Activated T-cell treated with anti-CD3 and anti-CD28 coated beads for 4 hours (primary cell): ENCODE measurements at places on chromosomes 7 and 10.

GRCh38 chr10:73379064-73379748, 20.5 kb upstream of the CFAP70 start:
- no peak for DNase-seq

GRCh38 chr10:92502296-92502808, 71.5 kb downstream of the IDE start:
- DNase-seq = no peak

DNA sequence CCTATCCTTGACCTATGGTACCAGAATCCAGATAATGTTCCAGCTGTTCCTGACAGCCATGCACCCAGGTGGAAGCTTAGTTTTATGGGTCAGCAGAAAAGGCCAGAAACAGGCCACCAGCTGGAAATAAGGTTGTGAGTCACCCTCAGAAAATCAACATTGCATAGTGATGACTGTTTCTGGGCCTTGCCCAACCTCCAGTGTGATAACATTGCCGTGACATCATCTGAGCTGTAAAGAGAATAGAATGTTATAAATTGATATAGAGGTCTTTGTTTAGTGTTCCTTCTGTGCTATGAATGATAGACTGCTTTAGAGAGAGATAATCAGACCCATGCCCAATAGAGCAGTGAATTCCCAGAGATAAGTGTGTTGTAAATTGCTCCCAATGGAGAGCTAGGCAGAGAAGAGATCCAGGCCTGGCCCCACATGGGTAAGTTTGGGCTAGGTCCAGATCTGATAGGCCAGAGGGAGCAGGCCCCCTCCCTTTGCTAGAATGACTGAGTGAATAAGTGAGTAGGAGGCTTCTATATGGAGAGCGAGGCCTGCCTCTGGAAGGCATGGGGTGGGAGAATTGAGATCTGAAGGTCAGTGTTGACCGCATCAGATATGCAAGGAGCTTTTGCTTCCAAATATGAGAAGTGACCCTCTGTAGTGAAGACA, 14.2 kb upstream of the HPS1 start:
- DNase-seq = no peak

DNA sequence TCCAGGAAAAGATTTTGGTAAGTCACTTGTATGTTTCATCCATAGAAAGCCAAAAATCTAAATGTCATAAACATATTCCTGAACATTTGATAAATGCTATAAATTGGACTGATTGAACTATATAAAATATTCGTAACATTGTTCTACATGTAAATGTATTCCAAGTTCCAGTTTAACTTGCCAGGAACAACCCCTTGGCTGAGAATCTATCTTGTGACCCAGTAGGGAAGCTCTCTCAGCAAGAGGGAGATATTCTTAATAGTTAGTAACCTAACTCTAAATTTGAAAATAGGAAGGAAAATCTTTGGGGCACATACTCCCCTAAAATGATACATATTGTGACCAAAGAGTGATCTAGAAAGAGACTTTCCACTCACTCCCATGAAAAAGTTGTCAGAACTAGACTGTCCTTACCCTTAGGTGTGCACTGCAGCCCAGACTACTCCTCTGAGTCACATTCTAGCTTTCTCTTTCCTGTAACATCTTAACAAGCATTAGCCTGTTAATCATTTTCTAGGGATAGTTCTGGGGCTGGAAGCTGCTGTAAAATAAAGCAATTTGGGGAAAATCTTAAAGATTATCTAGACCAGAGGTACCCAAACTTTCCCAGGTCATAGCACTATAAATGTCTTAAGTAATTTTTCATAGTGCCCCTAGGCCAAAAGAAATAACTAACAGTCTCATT, 73.7 kb upstream of the SKAP2 start:
- DNase-seq = no peak

DNA sequence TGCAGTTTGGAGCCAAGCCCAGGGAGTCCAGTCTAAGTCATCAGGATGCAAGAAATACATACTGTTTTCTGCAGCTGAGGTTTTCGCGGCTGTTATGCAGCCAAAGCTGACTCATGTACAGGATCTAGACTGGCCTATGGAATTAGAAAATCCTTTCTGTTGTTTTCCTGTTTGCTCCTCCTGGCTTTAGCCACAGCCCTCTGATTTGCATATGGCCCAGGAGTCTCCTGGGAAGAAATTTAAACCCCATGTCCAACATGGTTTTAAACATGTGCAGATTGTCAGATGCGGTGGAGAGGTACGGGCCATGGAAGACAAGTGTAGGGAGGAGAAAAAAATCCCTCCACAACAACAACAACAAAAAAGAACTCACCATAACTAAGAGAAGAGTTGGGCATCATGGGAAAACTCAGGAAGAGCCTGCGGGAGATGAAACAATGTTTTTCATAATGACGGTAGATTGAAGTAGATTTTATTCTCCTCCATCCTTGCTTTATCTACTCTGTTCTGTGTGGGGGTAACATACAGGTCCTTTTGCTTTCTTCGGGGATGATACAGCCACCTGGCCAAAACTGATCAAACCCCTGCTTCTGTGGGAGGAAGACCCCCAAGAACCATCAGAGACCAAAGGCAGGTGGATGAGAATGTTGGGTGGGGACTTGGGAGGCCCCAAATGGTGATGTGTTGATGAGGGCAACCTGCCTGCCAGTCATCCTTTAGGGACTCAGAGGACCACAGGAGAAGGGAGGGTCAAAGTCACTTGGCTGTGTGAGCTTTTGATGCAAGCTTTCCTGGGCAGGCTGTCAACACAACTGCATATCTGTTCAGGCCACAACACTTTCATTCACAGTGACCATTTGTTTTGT, 29.8 kb upstream of the GNA12 start:
- DNase-seq = no peak

GRCh38 chr7:30894866-30895605, 16.6 kb upstream of the AQP1 start:
- no peak for DNase-seq

DNA sequence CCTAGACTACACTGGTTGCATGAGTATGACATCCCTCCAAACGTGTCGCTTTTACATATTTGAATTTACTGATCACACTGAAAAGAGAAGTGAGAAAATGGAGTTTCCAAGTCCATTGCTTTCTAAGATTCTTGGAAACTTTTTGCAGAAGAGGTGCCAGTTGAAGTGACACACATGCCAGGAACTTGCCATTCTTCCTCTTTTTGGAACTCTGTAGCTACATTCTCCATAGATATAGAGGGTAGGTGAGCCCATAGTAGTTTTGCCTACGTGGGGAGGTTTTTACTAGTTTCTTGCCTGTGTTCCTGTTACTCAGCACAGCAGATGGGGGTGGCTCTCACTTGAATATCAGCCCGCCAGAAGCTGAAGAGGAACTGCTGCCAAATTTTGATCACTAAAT, 286.6 kb upstream of the NRP1 start:
- no peak for DNase-seq

DNA sequence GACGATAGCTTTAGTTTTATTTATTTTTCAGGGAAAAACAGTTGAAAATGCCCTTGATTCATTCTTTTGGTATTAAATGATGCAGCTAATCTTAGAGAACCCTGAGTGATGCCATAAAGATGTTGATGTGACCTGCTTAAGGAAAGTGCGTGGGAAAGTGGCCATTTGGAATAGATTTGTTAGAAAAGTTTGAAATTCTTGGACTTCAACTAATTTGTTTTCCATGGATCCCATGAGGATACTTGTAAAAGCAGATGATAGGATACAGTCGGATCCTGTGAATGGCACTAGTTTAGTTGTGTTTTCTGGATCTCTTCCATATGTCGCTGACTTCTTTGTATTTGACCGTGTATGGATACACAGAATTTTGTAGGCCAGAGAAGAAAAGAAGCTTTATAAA, 69.0 kb downstream of the SEPTIN7 start:
- DNase-seq = no peak

- DNase-seq = no peak
These were observed 296.7 kb upstream of the KLF6 start for GRCh38 chr10:4081685-4082111.

- no peak for DNase-seq
These were observed 30.3 kb downstream of the RHOBTB1 start for GRCh38 chr10:60913657-60914056.

DNA sequence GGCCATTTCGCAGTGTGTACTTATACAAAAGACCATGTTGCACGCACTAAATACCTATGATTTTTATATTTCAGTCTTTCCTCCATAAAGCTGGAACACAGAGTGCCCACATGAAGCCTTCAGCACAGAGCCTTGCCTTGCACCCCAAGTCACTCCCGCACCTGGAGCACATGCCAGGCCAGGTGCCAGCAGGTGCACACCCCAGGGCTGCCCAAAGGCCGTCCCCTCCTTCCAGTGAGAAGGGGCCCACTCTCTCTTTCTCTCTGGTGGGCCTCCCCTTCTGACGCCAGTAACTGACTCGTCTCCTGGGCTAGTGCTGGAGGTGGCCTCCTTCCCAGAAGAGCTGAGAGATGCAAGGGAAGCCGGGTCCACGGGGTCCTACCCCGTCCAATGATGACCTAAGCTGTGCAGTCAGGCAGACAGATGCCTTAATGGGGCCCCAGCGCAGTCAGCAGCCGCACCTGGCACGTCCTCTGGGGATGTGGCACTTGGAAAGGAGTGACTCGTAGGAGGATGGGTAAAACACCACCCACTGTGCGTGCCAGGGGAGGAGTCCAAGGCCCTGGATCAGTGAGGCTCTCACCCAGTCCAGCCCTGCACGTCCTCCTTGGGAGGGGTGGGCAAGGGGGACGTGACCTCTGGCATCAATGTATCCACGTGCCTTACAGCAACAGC, 17.7 kb upstream of the SHH start:
- no peak for DNase-seq

GRCh38 chr7:115117748-115118147, 195.9 kb downstream of the MDFIC start:
- no peak for DNase-seq

DNA sequence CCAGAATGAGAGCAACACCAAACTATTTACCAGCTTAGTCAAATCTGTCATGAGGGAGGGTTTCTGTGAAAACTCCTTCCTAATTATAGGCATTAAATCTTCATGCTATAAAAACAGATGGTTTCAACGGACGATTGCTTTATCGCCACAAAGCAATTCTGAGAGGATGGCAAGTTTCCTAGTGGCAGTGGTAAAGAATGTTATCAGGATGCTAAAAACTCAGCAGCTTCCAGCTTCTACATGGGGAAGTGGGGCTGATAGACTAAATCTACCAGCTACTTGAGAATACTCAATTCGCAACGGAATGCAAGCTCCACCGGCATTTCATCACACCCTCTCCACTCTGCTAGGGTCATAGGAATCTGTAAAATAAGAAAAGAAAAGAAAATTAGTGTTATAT, 41.8 kb downstream of the JCAD start:
- no peak for DNase-seq

- no peak for DNase-seq
These were observed 14.3 kb downstream of the ANKRD1 start for GRCh38 chr10:90906596-90906995.

DNA sequence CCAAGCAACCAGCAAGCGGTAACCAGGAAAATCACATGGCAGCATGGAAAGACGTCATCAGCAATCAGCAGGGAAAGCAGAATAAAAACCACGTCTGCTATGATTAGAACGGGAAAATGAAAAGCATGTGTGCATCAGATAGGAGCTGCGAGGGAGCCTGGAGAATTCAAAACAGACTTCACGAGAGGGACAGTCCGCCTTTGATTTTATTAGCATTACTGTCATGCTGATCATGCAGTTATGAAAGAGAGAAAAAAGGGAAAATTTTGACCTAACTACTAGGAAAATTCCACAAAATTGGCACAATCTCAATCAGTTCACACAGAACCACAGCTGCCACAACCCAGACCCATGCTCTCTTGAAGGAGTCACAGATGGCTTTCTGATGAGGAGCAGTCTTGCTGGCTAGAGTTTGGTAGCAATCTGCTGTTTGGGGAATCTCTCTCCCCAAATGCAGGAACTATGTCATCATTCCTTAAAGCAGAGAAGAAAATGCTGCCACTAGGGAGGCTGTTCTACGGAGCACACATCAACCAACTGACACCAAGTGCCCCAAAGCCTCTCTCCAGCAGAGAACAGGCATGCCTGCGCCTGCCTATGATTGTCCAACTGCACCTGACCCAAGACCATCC, 295.9 kb downstream of the TNS3 start:
- no peak for DNase-seq

DNA sequence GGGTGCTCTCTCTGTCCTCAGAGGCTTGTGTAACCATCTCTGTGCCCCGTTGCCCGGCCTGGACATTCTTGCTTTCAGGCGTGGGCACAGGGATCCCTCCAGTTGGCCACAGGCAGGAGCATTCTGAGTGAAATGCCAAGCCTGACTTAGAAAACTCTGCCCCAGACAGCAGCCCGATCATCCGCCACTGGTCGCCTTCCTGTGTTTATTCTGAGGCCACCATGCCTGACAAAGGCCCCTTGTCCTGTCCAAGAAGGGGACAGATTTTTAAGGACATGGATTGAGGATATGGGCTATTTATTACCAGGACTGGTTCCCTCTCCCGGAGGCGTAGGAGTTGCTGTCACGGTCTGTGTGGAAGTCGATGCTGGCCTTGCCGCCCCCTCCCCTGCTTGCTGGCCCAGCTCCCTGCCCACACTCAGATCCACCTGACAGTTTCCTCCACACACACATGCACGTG, 54.3 kb downstream of the SPOCK2 start:
- DNase-seq = no peak

- peak; percentile 36 for DNase-seq
These were observed 64.0 kb downstream of the RASGEF1A start for GRCh38 chr10:43202657-43203447.

GRCh38 chr7:46253520-46253919, 332.4 kb upstream of the IGFBP3 start:
- DNase-seq = no peak

DNA sequence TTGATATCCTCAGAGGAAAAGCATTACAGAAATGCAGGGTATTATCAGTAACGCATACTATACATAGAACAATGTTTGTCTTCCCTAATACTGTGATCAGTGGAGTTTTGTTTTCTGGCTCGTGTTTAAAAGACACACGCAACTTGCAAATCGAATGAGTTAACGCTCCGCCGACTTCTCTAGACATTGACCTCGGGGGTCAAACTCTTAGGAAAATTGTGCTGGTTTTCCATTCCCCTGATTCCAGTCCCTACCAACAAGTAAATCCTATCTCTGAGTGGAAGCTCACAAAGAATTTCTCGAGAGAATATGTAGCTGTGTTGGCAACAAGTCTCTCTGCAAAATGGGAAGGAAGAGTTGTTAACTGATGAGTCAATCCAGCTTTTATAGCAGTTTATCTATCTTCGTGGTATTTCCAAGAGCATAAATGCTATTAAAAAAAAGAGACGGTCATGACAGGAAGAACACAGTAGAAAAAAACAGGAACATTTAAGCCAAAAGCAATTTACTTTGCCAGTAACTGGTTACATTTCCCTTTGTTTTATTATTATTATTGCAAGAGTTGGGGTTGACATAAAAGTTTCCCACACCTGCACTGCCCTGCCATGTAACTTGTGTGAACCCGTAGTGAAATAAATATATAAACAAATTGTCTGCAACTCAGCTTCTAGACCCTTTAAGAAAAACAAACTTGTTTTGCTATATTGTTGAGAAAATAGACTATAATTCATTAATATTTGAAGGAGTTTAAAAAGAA, 144.4 kb downstream of the ARID5B start:
- DNase-seq = no peak

- no peak for DNase-seq
These were observed 488.0 kb downstream of the MDFIC start for GRCh38 chr7:115409682-115410433.

GRCh38 chr10:116671274-116671926, 50.6 kb downstream of the PNLIPRP2 start:
- no peak for DNase-seq
